Umbilical cord (tissue), 2 donors: ENCODE measurements at places on chromosomes 2 and 18.

DNA sequence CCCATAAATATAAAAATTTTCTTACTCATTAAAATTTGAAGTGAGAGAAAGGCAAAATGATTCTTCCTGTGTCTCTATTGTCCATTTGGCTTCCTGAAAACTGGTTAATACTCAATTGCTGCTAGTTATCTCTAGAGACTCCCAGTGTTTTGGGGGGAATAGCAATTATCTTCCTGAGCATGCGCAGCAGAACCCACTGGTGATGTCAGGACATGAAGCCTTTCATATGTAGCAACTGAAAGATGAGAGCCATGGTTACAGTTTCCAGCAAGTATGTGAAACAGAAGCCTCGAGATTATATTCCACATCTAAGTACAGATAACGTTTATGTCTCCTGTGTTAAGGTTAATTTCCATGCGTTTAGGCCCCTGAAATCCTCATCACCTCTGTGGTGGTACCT, 254.3 kb upstream of the FIGN start:
- DNase-seq = no peak

DNA sequence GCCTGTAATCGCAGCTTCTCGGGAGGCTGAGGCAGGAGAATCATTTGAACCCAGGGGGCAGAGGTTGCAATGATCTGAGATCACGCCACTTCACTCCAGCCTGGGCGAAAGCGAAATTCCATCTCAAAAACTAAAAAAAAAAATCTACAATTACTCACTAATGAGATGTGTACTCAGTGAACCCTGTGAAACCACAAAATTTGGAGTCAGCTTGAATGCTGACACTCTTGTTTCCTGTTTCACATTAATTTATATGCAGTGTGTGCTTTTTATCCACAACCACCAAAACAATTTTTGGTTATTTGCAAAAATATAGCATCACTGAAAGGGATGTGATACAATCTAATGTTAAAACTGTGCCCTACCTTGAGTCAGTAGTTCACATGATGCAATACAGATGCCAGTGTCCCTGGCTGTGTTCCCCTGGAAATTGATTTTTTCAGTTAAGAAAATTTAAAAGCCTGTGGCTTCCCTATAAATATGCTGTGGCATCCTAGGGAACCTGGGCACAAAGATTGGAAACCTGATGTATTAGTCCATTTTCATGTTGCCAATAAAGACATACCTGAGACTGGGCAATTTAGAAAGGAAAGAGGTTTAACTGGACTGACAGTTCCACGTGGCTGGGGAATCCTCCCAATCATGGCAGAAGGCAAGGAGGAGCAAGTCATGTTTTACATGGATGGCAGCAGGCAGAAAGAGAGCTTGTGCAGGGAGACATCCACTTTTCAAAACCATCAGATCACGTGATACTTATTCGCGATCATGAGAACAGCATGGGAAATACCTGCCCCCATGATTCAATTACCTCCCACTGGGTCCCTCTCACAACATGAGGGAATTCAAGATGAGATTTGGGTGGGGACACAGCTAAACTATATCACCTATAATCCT, 337.5 kb upstream of the NT5C1B start:
- no peak for DNase-seq

GRCh38 chr2:238169708-238170251, 11.0 kb downstream of the ERFE start:
- peak; percentile 46 for DNase-seq

- no peak for DNase-seq
These were observed 298.2 kb upstream of the ZC3H15 start for GRCh38 chr2:186187854-186188253.

DNA sequence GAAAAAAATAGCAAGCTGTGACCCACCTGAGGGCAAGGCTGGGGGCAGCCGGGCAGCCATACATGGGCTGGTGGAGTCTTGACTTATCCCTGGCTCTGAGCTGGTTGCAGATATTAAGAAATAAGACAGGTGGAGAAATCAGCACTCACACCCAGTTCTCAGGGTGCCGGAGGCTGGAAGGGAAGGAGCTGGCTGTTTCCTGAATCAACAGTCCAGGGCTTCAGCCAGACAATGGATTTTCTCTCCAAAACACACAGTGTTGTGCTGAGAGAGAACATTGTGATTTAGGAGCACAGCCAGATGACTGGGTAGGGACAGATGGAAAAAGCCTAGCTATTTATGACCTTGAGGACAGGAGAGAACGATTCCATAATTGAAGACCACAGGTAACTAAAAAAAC, 208.8 kb downstream of the LDLRAD4 start:
- DNase-seq = no peak

DNA sequence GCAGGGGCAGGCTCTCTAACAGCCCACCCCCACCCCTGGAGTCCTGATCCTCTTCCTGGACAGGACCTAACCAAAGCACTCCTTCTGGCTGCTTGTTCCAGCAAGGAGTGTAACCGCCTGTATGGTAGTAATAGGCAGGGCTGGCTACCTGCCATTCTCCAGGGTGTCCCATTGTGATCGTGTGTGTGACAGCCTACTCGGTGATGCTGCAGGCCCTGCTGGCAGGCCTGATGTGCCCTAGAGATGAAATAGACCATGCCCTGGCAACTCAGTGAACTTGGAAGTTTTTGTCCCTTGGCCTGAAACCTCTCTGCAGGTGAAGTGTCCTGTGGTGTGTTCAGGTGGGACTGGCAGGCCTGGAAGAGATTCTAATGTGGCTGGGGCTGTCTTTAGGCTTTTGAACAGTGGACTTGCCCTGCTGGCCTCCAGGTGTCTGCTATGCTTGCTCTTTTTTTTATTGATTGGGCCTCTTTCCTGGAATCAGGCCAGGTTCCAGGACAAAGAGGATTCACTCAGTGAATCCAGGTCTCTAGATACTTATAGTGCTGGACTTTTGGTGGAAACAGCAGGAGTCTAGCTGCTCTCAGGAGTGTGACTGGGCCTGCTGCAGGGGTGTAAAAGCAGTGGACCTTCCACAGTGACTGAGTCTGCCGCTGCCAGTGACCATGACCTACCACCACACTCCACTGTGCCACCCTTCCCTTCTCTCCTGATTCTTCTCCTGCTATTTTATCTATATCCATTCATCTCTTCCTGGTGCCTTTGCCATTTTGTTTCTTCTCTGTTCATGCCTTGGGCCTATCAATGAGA, 132.1 kb downstream of the CTIF start:
- DNase-seq = no peak

- DNase-seq = no peak
These were observed 137.1 kb downstream of the CTIF start for GRCh38 chr18:48675912-48676311.

- no peak for DNase-seq
These were observed 261.2 kb upstream of the HS6ST1 start for GRCh38 chr2:128579825-128580224.

DNA sequence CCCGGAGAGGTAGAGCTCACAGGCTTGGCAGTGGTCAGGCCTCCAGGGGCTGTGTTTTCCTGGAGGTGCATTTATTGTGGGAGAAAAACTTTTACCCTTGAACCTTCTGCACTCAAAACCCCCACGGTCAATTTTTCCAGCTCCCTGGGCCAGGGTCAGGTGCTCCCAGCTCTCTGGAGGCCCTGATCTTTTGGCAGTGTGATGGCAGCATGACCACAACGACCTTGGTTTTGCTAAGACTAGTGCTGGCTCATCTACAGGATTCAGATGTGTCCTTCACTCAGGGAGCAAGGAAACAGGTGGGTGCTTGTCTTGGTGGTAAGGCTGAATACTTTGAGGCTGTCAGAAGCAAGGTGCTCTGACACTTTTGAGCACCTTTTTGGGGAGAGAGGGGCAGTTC, 92.3 kb downstream of the CCDC93 start:
- no peak for DNase-seq

- no peak for DNase-seq
These were observed 223.1 kb downstream of the C1D start for GRCh38 chr2:67839668-67840067.

- DNase-seq = no peak
These were observed 100.3 kb upstream of the MBOAT2 start for GRCh38 chr2:9103663-9104277.

DNA sequence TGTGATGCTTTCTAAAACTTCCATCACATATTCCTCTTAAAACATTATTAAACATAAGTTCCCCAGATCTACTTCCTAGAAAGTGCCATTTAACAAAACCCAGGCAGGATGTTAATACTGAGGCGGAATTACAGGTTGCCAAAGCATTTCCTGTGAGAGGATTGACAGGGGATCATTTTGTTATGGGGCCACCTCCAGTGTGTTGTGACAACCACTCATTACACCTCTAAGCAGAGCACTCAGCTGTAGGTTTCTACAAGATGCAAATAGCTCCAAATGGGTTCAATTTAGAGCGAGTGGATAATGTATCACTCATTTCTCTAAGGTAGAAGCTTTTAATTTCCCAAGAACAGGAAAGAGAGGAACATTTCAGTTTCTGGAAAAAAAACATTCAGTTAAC, 1429.5 kb upstream of the ACVR2A start:
- no peak for DNase-seq

GRCh38 chr2:144067506-144067905, 452.4 kb downstream of the ZEB2 start:
- DNase-seq = no peak

GRCh38 chr2:35495182-35495581, 860.4 kb upstream of the CRIM1 start:
- DNase-seq = no peak

DNA sequence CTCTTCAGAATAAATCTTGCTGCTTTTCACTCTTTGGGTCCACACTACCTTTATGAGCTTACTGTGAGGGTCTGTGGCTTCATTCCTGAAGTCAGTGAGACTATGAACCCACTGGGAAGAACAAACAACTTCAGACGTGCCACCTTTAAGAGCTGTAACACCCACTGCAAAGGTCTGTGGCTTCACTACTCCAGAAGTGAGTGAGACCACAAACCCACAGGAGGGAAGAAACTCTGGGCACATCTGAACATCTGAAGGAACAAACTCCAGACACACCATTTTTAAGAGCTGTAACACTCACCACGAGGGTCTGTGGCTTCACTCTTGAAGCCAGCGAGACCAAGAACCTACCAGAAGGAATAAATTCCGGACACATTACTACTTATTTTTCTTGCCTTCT, 964.1 kb upstream of the NXPH2 start:
- DNase-seq = no peak

DNA sequence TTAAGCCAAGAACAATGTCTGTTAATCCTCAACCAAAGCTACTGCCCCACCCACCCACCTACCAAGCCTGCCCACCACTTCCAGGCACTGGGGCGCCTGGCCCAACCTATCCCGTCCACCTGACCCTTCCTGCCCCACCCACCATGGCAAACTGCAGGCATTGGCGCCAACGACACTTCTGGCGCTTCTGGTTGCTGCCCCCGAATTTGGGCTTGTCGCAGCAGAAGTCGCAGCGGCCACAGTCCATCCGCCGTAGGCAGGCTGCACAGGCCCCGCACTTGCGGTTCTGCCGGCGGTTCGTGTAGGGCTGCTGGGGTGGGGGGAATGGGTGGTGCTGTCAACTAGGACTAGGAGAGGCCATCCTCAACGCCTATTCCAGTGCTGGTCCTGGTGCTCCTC, 7.3 kb downstream of the MBD1 start:
- DNase-seq = no peak

DNA sequence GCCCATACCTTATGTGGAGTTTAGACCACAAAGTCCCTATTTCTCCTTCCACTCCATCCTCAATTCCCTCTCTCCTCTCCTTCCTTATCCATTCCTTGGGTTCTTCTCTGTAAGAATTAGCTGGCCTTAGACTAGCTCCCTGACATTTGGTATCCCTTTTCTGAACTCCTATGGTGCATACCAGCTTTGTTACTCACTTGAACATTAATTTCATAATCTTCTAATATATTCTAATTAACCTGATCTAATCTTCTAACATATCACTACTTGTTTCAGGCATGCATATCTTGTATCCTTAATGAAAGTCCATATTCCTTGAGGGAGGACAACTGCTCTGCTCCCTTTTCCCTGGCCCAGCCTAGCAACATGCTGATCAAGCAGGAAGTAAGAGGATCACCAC, 66.4 kb downstream of the EHD3 start:
- no peak for DNase-seq

- no peak for DNase-seq
These were observed 171.9 kb downstream of the FMNL2 start for GRCh38 chr2:152506843-152507242.

DNA sequence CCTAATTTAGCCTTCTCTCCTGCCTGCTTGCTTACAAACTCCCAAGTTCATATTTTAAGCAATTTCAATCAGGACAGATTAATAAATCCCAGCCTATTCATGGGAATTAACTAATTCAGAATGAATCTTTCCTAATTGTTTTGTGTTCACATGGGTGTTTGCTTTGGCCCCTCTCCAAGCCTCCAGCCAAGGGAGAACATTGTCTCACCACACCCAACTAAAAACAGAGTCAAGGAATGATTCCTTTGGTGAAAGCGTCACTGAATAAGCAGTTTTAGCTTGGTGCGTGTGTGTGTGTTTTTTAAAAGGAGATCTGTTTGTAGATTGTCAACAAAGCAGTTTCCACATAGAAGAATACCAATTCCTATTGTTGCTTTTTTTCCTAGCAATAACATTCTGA, 43.0 kb upstream of the DSG1 start:
- DNase-seq = peak; percentile 60

DNA sequence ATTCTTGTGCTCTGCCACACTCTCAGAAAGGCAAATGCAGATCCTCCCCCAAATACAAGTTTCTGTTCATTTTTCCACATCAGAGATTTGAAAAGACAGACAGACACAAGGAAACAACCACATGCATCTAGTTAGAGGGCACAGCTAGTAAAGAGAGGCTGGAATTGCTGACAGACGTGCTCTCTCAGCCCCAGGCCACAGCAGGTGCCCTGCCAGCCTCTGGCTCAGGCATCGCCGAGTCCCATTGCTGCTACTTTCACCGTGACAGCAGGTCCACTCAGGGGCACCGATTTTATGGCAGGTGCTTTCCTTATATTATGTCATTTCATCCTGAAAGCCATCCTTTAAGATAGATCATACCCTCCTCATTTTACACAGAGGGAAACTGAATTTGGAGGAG, 507.5 kb downstream of the EIPR1 start:
- DNase-seq = no peak

- no peak for DNase-seq
These were observed 8.1 kb upstream of the MTERF4 start for GRCh38 chr2:241110089-241110606.

- no peak for DNase-seq
These were observed 127.7 kb upstream of the SLC14A2 start for GRCh38 chr18:45487581-45487980.

DNA sequence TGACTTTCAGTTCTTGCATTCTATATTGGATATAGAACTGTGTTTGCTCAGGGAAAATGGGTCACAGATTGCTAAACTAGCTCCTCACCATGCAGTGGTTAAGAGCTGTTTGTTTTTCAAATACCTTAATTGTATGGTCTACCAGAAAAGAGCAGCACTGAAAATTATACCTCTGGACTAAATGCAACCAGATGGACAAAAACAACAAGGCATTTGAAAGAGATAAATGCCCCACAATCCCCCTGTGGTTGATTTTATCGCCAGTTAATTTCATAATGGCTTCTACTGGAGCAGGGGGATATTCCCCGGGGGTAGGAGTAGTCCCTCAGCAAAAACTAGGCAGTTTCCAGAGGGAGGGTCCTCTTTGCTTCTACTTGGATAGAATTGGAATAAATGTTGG, 267.9 kb upstream of the TNP1 start:
- no peak for DNase-seq
